ENCODE measurements at places on chromosomes 6 and 20. TPM values are rescaled to one million over a fixed set of nuclear protein-coding genes. Genes with fewer than 3 reads are reported as not detected.

DNA sequence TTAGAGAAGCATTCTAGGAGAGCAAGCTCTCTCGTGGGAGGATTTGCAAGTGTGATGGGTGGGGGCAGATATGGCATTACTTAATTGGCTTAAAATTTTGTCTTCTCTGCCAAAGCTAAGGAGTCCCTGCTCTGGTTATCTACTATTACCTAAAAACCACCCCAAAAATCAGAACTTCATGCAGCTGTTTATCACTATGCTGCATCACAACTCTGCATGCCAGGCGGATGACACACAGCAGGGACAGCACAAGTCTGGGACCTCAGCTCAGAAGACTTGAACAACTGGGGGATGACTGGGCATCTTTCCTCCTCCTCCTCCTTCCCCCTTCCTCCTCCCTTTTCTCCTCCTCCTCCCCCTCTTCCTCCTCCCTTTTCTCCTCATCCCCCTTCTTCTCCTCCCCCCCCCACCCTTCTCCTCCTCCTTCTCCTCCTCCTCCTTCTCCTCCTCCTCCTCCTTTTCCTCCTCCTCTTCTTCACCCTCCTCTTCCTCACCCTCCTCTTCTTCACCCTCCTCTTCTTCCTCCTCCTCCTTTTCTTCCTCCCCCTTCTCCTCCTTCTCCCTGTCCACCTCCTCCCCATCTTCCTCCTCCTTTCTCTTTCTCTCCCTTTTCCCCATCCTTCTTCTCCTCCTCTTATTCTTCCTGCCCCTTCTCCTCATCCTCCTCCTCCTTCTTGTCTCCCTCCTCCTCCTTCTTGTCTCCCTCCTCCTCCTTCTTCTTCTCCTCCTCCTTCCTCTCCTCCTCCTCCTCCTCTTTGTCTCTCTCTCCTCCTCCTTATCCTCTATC, 218.6 kb upstream of the PMEPA1 start:
- H3K36me3 ChIP-seq, result no peaks in the 10 kb centered on the region
- no peaks in the 10 kb centered on the region for H3K4me1 ChIP-seq
- no peak for DNase-seq
- no peaks in the 10 kb centered on the region for H3K27me3 ChIP-seq

DNA sequence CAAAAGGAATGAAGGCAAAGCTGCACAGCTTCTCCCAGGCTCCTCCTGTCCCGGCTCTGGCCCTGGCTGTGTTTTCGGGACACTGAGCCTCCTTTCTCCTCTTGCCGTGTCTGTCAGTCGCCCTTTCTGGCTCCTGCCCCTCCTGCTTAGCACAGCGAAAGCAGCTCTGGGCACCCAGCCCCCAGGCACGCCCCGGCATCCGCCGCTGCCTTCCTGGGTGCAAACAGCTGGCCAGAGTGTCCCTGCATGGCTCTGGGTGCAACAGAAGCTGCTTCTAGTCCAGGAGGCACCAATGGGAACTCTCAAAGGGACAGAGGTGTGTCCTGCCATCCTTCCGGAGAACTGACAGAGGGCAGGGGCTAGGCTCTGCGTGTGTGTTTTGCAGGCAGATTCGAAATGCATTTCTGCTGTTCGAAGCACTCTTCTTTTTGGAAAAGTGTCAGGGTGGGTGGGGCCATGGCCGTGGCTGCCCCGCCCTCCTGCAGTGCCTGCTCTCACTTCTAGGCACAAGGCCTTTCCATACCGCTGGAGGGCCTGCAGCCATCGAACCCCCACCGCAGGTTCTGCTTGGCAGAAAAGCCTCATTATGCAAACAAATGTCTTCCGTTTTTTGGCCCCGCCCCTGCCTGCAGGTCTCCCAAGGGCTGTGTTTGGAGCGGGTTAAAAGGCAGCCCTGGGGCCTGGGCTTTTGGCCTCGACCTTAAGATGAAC, 15.5 kb downstream of the COL9A3 start:
- DNase-seq, result peak; percentile 82
- H3K4me1 ChIP-seq, result peaks cover 30% of the 10 kb centered on the region
- no peak overlapping the region for H3K4me3 ChIP-seq
- peak overlapping the region; percentile 83 for H3K27ac ChIP-seq

DNA sequence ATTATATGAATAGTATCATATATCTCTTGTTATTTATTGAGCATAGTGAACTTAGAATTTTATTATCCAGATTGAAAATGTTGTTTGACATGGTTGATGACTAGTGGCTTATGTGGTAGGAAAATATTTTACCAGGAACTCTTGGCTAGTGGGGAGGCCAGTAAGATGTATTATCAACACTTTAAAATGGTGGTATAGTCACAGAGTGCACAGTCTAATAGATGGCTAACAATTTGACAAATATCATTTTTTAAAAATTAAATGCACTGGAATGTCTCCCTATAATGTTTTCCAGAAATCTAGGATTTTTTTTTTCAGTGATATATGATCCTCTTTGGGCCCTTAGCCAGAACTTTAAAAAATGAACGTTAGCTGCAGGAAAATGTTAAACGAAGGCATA, 26.9 kb upstream of the EYA4 start:
- no peaks in the 10 kb centered on the region for H3K27me3 ChIP-seq
- H3K4me3 ChIP-seq, result no peak overlapping the region
- no peaks in the 10 kb centered on the region for H3K36me3 ChIP-seq
- no peaks in the 10 kb centered on the region for H3K4me1 ChIP-seq
- DNase-seq, result no peak

DNA sequence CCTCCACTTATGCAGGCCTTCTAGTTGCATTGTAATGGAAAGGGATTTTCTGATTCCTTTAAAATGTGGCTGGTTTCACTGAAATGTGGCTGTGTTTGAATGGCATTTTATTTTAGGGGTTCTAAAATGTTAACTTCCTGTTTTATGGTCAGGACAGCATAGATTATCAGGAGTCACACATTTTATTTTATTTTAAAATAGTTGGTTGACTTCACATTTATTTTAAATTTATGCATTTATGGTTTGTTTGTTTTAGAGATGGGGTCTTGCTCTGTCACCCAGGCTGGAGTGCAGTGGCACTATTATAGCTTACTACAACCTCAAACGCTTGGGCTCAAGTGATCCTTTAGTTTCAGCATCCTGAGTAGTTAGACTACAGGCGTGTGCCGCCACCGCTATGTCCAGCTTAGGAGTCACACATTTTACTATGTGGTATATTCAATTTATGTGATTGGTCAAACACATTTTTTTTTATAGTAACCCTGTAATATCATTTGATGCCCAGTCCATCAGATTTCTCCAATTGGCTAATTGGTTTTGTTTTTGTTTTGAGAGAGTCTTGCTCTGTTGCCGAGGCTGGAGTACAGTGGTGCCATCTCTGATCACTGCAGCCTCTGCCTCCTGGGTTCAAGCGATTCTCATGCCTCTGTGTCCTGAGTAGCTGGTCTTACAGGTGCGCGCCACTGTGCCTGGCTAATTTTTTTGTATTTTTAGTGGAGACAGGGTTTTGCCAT, 2.3 kb downstream of the DTD1 start:
- peaks cover 14% of the 10 kb centered on the region for H3K4me1 ChIP-seq
- DNase-seq, result no peak
- no peak overlapping the region for H3K27ac ChIP-seq
- no peaks in the 10 kb centered on the region for H3K36me3 ChIP-seq
- no peaks in the 10 kb centered on the region for H3K27me3 ChIP-seq

DNA sequence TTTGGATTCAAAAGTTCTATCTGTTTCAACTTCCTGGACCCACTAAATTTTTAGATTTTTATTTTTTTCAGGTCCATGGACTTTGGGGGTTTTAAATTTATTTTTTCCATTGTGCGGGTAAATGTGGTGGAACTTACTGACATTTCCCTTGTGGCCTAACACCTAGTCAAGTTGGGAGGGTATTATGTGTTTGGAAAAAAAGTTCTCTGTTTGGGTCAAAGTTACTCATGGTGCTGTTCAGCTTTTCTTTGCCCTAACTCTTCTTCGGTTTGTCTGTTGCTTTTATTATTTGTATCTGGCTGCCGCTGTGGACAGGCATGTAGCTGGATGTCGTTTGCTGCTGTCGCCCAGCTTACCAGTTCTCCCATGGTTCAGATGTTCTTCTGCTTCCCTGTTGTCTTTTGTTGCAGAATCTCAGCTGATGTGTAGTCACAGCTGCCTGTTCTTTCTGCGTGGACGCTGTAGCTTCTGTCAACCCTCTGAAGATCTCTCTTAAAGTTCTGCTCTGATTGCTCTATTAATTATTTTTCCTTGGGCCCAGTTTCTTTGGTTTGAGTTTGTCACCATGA, 7.9 kb downstream of the IGF2R start:
- no peak overlapping the region for H3K4me3 ChIP-seq
- H3K4me1 ChIP-seq, result peaks cover 90% of the 10 kb centered on the region
- no peaks in the 10 kb centered on the region for H3K36me3 ChIP-seq

DNA sequence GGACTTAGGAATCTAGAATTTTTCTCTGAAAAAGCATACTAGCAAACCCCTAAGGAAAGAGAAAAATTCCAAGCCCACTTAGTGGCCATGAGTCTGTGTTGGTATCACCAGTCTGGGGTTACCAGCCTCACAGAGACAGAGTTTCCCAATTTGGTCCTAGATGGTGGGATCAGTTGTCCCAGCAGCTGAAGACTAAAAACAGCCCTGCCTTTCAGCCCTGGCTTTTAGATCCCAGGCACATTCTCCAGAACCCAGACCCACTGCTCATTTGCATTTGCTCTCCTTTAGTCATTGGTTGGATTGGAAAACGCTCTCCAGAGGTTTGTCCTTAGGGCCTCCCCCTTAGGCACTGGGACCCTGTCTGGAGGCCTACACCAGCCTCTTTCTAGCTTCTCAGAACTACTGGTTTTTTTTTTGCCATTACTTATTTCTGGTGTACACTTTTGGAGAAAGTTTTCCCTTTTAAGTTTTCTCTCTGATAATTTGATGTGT, 39.1 kb upstream of the FOXO3 start:
- H3K27me3 ChIP-seq, result no peaks in the 10 kb centered on the region
- H3K36me3 ChIP-seq, result no peaks in the 10 kb centered on the region
- H3K4me1 ChIP-seq, result no peaks in the 10 kb centered on the region
- DNase-seq, result no peak

DNA sequence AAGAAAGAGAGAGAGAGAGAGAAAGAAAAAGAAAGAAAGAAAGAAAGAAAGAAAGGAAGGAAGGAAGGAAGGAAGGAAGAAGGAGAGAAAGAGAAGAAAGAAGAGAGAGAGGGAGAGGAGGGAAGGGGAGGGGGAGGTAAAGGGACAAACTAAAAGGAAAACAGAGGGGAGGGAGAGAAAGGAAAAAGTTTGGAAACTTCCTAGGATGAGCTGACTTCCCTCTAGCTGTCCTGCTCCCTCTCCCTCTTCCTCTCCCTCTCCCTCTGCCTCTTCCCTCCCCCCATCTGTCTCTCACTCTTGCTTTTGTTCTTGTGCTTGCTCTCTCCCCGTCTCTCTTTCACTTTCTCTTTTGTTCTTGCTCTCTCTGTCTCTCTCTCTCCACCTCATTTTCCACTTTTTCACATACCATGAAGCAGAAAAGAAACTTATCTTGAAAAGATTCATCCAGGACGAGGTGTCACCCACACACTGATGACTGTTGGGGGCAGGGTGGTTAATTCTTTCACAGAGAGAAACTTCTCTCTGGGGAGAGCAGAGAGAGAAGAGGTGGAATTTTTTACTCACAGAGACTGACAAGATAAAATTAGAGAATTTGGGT, 56.4 kb upstream of the DUSP22 start:
- no peak overlapping the region for H3K4me3 ChIP-seq
- peak overlapping the region; percentile 25 for H3K27ac ChIP-seq
- DNase-seq, result no peak
- H3K27me3 ChIP-seq, result no peaks in the 10 kb centered on the region
- H3K36me3 ChIP-seq, result no peaks in the 10 kb centered on the region

GRCh38 chr20:32168184-32168910, 39.2 kb downstream of the PLAGL2 start:
- H3K27me3 ChIP-seq, result no peaks in the 10 kb centered on the region
- no peak for DNase-seq
- no peak overlapping the region for H3K27ac ChIP-seq

DNA sequence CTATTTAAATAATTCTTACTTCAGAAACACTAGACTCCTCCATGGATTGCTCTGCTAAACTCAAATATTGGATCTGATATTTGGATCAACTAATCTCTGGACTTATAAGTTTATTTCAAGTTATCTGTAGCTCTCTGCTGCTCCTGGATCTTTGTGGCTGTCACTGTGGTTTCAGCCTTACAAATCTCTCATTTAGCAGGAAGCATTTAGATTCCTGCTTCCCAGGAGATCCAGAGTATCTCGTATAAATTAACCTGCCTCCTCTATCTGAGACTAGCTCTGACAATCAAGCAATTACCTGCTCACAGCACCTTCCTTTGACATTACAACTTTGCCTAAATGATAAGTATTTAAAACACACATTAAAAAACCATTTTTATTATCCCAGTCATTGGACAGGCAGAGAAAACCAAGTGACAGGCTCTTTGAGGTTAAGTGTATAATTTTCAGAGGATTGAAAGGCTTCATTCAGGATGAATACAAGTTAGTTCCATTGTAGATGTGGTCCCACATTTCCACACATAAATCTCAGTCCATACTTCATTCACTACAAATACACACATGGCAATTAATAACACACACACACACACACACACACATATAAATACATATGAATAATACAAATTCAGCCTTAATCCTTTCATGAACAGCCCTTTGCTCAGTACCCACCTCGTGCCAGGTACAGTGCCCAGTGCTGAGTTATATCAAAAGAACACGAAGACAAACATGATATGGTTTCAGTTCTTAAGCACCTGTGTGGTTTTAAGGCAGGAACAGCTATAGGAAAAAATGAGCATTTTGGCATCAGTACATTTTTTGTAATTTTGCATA, 55.5 kb upstream of the PLCB1 start:
- H3K36me3 ChIP-seq, result no peaks in the 10 kb centered on the region
- no peaks in the 10 kb centered on the region for H3K27me3 ChIP-seq
- no peak overlapping the region for H3K4me3 ChIP-seq
- H3K27ac ChIP-seq, result peak overlapping the region; percentile 21
- no peaks in the 10 kb centered on the region for H3K4me1 ChIP-seq

- peaks cover 10% of the 10 kb centered on the region for H3K4me1 ChIP-seq
- no peaks in the 10 kb centered on the region for H3K36me3 ChIP-seq
- DNase-seq, result no peak
- no peak overlapping the region for H3K27ac ChIP-seq
- no peak overlapping the region for H3K4me3 ChIP-seq
Measured at GRCh38 chr20:33522256-33522820, 32.4 kb downstream of the CBFA2T2 start.

DNA sequence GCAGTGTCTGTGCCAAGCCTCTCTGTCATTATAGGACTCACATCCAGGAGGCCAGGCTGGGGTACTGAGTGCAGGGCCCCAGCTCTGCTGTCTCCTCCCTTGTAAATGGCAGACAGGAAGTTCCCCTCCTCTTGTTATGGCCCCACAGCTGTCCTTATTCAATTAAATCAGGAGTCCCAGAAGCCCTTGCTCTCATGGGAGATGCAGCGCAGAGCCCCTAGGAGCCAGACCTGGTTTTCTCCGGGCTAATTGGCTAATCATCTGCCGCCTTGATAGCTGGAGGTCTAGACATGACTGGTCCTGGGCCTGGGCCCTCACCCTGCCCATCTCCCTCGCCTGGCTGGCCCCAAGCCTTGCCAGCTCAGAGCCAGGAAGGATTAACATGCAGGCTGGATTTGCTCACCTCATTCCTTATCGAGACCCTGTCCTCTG, 172.0 kb downstream of the VEGFA start:
- no peaks in the 10 kb centered on the region for H3K36me3 ChIP-seq
- H3K4me3 ChIP-seq, result no peak overlapping the region

LY6G6F gene
- total RNA-seq, result not detected

SAMD3 gene
- not detected for total RNA-seq

CD93 gene
- total RNA-seq, result 6.4 TPM

BTNL2 gene
- total RNA-seq, result not detected

PRSS16 gene
- 9.0 TPM for total RNA-seq

FILIP1 gene
- total RNA-seq, result 6.0 TPM

GHRH gene
- total RNA-seq, result not detected

PSMB9 gene
- 14.6 TPM for total RNA-seq

SLC4A11 gene
- 0.20 TPM for total RNA-seq
